WTC11 (cell line): ENCODE measurements at places on chromosomes 7 and 10.

DNA sequence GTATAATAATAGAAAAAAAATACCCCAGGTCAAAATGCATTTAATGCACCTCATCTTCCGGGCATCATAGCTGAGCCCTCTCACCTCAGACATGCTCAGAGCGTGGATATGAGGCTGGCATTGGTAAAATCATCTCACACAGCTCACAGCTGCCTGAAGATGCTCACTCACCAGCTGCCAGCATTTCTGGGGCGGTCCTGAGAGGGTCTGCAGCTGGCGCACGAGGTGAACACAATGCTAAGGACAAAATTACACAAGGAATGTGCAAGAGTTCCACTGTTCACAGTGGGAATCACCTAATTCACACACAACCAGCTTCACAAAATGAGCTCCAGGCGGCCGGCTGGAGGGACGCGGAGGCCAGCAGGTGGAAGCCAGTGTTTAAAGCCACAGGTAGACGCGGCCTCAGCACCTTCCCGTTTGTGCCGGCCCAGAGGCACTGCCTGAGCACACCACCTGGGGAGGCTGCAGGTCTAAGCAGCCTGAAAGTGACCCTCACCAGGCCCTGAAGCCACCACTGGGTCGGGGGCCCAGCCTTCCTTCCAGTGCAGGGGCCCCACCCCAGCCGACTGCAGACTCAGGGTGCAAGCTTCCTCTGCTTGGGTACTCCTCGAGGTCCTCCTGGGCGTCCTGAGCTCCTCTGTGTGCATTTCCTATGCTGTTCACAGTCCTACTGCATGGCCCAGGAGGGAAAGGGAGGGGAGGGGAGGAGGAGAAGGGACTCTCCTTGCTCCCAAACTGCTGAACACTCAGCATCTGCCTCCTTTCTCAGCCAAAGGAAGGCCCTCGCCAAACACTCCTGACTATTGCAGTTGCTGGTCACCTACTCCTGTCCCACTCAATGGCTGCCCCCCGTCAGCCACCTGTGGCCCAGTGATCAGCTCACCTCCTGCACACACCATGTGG is 61.2 kb upstream of the FAM20C start:
- DNase-seq: no peak

- no peak for DNase-seq
These were observed 288.2 kb upstream of the MAGI2 start for GRCh38 chr7:79741684-79742083.

DNA sequence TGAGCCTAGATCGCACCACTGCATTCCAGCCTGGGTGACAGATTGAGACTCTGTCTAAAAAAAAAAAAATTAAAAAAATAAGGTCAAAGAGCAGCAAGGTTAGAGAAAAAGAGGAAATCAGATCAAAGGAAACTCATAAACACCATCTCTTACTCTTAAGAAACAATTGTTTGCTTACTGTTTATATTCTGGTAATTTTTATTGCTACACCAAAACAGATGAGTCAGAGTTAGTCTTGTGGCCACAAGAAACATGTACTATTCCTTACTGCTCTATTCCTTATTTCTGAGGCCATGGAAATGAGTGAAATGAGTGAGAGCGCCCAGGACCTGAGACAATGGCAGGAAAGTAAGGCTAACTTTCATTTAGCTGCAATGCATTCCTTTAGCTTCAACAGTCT is 387.3 kb downstream of the HPSE2 start:
- DNase-seq: no peak

DNA sequence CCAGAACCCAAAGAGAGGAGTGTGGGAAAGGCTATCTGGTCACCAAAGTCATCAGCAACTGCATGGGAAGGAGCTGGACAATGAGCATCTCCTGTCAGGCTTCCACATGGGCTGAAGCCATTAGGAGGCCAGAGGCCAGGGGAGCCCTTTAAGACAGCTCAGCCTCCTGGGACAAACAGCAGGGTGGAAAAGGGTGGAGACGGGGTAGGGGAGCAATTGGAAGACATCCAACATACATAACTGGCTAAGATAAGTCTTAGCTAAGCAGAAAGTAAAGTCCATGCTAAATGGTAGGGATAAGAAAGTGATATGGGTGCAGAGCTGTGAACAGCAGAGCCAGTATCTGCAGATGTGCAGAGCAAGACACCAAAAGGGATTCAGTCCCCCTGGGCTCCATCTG is 1.5 kb upstream of the OAT start:
- DNase-seq: no peak

GRCh38 chr7:4667776-4668509 is 14.2 kb upstream of the FOXK1 start:
- no peak for DNase-seq

GRCh38 chr10:98415731-98416119 is 743 bp upstream of the PYROXD2 start:
- DNase-seq: no peak

- DNase-seq: no peak
These were observed 40.0 kb downstream of the FGFR2 start for GRCh38 chr10:121558238-121558637.

DNA sequence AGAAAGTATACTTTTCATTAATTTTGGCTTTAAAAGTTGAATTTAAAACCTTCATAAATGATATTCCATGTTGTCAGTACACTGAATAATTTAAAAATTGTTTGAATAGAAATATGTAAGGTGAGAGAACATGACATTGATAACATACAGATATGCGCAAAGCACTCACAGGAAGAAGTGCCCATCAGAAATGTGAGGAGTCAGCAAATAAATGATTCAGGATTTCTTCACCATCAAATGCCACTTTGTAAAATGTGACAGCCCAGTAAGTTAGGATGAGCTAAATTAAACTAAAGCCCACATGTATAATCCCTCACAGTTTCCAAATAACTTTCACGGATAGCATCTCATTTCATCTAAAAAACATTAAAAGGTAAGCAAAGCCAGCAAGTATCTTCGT is 417.6 kb downstream of the MAGI2 start:
- no peak for DNase-seq

GRCh38 chr10:100551196-100551595 is 15.5 kb downstream of the HIF1AN start:
- DNase-seq: no peak

DNA sequence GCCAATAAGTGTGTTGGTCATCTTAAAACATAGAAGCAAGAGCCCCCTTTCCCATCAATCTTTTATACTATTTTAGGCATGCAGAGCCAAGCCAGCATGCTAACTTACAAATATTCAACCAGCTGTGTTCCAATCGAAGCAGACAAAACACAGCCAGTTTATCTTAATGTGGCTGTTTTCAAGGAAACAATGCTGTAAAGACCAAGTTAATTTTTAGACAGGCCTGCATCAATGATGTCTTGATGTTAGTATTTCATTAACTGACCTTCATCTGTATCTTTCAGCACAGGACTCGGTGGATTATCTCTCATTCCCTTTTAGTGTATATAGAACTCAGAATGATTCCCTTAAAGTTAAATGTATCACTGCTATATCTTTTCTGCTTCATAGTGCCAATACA is 262.0 kb upstream of the ZWINT start:
- no peak for DNase-seq

DNA sequence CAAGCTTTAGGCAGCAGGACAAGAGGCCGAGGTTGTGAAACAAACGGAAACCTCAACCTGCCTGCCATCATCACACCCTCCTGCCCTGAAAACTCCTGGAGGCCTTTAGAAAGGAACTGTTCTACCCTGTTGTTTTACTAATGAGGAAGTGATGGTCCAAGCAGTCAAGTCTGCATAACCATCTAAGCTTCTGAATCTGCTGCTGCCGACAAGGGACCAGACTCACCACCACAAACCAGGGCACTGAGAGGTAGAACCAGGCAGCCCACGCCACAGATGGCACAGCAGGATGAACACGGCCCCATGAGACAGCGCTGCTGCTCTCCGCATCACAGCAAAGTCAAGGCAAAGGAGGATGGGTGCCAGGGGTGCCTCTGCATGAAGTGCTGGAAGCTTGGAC is 209.4 kb downstream of the CELF2 start:
- no peak for DNase-seq

DNA sequence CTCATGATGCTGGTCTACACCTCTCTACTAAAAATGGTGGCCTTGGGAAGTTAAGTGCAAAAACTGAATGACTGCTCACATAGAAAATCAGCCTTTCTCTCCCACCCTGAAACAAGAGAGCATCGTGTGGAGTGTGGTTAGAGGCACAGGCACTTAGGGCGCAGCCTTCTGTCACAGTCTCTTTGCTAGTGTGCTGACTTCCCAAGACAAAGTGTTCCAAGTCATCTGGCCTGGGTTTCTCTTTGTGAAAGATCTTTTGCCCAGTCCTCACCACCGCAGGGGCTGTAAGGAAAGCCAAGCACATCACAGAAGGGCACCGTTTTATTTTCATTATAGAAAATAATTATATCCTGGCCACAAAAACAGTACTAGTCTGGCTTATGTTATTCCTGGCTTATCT is 12.5 kb downstream of the STN1 start:
- no peak for DNase-seq

- DNase-seq: no peak
These were observed 67.2 kb upstream of the POT1 start for GRCh38 chr7:124996778-124997177.

DNA sequence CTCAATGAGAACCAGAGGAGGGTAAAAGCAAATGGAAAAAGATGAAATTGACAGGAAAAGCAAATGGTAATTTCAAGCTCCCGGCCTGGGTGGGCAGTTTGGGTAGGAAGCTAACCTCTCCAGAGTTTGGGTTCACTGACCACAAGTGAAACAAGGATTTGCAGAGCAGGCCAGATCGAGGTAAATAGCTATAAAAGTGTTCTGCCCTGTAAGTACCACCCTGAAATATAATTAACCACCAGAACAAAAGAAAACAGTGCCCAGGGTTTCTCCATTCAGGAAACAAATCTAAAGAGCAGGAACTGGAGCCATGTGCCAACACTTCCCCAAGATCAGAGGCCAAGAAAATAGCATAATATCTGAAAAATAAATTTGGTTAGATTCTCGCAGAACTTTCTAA is 276.7 kb upstream of the MEOX2 start:
- no peak for DNase-seq

DNA sequence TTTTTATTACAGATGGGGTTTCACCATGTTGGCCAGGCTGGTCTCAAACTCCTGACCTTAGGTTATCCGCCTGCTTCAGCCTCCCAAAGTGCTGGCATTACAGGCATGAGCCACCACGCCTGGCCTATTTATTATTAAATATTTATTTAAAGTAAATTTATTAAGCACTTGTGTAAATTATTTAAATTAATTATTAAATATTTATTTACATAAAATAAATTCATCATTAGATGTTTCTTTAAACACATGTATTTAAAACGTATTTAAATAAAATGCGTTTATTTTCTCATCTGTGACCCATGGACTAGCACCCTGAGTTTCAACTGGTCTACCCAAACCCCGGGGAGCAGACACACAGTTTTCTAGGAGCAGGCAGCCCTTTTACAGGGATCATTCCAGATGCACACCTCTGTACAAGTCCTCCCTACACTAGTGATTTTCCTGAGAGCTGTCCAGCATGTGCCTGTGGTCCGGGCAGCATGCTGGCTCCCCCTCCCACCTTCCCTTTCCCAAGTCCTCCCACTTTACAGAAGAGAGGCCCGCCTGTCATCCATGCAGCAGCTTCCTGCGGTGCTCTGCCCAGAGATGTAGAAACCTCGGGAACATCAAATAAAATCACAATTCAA is 89.2 kb upstream of the ATP6V0A4 start:
- no peak for DNase-seq

DNA sequence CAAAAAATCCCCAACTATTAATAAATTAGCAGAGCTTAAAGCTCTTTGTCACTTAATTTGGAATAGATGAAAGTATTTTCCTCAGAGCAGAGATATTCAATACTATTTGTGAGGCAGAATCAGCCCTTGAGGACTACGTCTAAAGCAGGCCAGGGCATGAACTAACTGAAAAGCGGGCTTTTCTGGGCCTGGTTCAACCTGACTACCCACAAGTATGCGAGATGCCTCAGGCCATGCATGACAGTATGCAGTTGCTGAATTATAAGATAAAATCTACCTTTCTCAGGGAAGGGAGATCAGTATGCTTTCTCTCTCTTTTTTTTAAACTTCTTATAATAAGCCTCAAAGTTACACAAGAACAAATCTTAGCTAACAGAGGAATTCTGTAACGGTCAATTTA is 20.1 kb downstream of the TMEM168 start:
- DNase-seq: no peak

- DNase-seq: no peak
These were observed 38.3 kb upstream of the KLHL7 start for GRCh38 chr7:23067271-23067670.

GRCh38 chr10:48445932-48446331 is 139.5 kb downstream of the MAPK8 start:
- DNase-seq: no peak

- DNase-seq: no peak
These were observed 12.5 kb upstream of the PFKP start for GRCh38 chr10:3054851-3055199.

DNA sequence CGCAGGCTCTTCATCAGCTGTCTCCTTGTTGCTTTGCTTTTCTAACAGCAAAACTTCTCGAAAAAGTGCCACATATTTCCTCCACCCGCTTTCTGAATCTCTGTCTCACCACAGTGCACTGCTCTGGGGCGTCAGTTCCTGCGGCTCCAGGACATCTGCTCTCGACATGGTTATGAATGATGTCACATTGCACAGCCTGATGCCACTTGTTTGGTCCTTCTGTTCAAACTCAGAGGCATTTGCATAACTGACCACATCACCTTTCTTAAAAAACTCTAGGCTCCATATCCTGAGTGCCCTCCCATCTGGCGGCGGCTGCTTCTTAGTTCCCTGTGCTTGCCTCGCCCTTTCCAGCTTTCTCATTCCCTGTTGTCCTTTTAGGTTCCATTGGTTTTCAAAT is 469.3 kb upstream of the COBL start:
- no peak for DNase-seq

GRCh38 chr10:132392811-132393694 is 3.9 kb upstream of the PWWP2B start:
- no peak for DNase-seq

DNA sequence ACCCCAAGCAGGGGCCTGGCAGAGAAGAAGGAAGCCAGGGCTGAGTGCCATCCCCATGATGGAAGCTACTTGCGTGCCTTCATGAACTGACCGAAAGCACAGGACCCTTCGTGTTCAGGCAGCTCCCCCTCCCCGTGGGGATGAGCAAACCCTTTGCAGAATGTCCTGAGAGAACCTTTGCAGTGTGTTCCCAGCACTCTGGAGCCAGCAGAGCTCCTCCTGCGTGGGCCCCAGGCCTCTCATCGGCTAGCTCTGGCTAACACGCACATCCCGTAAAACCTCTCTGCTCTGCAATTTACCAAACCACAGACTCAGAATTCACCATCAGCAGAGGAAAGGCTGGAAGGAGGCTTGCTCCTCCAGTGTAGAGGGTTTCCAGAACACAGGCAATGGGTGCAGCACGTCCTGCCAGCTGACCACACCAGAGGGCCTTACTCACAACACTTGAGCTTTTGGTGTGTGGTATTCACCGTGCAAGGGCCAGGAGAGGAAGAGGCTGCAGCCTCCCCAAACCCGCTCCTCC is 3.1 kb downstream of the SH3PXD2A start:
- DNase-seq: no peak
